ENCODE measurements at places on chromosomes 6 and 20.

DNA sequence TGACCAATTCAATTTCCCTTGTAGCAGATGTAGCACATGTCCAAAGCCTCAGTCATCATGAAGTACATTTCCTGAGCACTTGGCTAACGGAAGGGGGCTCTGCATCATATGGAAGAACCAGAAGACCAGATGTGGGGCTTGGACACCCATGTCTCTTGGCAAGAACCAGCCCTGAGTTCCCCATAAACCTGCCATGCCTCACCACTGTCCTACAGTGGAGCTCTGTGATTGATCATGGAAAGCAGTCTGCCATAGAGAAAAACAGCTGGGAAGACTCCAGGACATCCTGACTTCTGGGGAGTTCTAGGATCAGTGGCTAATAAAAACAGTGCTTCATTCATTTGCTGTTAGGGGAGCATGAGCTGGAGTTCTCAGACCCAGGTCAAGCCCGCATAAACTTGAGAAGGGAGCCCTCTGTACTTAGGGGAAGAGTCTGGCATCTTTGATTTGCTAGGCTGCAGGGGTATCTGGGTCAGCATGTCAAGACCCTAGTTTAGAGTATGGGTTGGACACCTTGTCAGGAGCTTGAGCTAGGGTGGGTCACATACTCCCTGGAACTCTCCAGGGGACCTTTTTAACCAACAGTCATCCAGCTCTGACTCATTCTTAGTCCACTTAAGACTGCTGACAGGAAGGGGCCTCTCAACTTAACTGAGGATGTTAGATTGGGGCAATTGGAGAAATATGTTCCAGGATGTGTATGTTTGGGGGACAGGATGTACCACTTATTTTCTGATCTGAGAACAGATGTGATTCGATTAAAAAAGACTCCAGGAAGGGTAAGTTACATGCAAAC is 26.3 kb upstream of the TRAM2 start:
- no peak for DNase-seq

DNA sequence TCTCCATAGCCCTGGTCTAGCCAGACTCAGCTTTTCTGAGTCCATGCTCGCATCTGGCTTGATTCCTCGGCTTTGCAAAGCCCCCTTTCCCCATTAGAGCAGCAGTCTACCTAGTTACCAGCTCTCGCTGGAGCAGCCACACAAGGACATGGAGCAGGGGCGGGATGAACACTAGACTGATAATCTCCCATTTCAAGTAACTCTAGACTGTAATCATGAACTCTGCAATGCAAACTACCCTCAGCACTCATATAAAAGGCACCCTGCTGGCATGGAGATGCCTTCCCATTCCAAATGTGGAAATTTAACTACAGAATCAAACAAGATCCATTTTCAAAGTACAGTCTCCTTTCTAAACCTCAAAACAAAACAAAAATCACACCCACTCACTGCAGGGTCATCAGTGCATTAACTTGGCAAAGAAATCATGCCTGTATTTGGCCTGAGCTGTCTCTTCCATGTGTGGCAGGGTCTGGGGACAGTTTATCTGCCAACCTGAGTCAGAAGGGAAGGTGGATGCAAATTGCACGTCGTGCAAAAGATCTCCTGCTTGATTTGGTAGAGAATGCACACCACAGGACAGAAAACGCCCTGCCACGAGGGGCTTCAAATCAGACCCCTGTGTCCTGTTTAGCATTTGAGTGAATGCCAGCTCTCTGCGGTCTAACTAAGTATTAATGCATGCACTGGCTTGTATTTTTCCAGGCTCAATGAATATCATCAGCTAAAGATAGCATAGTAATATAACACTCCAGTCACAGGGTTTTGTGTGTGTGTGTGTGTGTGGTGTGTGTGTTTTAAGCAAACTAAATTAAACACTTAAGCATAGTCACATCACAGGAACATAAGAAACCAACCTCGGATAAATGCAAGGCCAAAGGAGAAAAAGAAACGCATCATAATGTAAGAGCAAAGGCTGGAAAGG is 85.3 kb downstream of the MYLK4 start:
- no peak for DNase-seq

DNA sequence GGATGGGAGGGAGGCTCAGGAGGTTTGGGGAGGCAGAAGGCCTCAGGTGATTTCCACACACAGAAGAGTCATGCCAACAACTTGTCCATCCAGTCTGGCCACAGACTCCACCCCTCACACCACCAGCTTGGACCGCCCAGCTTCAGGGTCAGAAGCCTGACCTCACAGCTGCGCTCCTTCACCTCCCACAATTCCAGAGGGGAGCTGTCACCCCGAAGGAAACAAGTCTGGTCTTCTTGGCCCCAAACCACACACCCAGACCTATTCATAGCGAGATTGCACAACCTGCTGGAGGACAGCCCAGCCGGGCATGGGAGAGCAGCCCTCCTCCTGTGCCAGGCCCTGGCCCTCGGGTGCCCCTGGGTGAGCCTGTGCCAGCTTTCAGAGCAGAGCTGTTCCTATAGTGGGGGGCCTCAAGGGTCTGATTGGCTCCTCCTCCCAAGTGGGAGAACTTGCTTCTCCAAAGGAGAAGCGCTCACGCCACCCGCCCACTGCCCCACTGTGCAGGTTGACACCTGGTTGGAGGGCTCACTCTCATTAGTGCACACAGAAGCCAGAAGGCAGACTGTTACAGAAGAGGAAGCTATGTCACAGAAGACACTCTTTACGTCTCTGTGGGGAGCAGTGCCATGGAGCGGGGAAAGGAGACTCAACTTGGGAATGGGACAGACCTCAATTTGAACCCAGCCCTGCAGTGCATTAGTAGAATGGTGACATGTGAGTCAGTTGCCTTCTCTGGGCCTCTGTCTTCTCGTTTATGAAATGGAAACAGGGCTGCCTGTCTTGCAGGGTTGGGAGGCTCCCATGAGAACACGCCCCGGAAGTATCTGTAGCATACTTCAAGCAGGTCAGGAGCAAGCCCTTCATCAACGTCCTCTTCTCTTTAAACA is 128.8 kb downstream of the FOXO3 start:
- no peak for DNase-seq

- no peak for DNase-seq
These were observed 121.6 kb upstream of the SPACA1 start for GRCh38 chr6:87926072-87926471.

GRCh38 chr6:22102671-22103070 is 194.2 kb downstream of the PRL start:
- no peak for DNase-seq

DNA sequence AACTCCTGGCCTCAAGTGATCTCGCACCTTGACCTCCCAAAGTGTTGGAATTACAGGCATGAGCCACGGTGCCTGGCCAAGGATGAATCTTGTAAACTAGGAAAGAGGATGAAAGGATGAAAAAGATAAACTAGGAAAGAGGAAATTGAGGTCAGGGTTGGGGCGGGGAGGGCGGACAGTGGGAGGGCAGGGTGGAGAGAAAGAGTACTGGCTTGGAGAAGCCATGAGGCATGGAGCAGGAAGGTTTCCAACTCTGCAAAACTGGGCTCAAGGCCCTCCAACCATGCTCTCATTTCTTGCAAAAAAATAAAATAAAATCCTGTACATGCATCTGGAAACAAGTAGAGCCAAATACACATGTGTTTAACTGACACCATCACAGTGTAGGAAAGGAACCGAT is 256.6 kb upstream of the SGK1 start:
- DNase-seq = no peak

GRCh38 chr20:3307078-3307477 is 68.1 kb upstream of the SLC4A11 start:
- DNase-seq = peak; percentile 15

GRCh38 chr20:1840817-1841553 is 54.2 kb upstream of the SIRPA start:
- no peak for DNase-seq
